IPS-NIHi11 (cell line): ENCODE measurements at places on chromosomes 1 and 21.

DNA sequence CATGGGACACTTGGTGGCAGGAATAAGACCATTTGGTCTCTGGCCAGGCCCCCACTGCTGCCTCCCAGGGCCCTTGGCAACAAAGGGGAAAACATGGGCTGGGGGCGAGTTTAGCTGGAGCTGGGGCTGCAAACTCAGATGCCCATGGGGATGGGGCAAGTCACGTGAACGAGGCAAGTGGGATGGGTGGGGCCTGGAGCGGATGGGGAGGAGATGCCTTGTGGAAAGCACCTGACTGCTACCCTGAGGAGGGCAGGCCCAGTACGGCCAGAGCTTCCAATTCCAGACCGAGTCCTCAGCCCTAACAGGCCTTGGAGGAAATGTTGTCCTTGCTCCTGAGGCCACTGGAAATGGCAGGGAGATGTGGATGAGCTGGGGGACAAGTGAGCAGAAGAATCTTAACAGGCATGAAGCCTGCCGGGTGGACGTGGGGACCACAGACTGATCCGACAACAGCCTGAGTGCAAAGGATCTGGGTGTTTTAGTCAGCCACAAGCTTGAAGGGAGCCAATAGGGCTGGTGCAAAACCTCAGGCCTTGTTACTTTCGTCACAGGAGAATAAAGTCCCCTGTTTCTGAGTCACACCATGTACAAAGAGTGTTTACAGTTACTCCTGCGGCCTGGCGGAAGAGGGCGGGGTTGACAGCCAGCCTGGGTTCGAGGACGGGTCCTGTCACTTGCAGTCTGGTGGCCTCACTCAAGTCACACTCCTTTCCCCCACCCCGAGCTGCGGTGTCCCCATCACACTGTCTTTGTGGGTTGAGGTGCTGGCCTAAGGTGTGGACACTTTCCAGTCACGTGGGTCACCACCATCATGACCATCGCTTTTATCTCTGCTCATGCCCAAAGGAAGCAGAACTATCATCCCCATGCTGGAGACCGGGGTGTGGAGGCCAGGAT is 19.1 kb downstream of the RUNX3 start:
- DNase-seq = no peak

- DNase-seq = no peak
Observed at GRCh38 chr1:11569551-11569950, 84.7 kb downstream of the FBXO2 start.

GRCh38 chr1:153168686-153169085 is 18.0 kb upstream of the SPRR2G start:
- no peak for DNase-seq

DNA sequence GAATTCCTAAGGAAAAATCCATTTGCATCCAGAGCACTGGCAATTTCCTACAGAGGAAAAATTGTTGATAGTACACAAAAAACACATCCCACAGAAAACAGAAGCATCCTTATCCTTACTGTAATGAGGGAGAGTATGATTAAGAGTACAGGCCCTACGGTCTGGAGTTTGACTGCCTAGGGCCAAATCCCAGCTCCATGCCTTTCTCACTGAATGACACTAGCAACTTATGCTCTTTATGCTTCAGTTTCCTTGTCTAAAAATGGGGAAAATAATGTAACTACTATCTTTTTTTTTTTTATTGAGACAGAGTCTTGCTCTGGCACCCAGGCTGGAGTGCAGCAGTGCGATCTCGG is 27.8 kb upstream of the CEP350 start:
- DNase-seq = no peak

- no peak for DNase-seq
Observed at GRCh38 chr21:15063081-15063813, 1.6 kb downstream of the NRIP1 start.

DNA sequence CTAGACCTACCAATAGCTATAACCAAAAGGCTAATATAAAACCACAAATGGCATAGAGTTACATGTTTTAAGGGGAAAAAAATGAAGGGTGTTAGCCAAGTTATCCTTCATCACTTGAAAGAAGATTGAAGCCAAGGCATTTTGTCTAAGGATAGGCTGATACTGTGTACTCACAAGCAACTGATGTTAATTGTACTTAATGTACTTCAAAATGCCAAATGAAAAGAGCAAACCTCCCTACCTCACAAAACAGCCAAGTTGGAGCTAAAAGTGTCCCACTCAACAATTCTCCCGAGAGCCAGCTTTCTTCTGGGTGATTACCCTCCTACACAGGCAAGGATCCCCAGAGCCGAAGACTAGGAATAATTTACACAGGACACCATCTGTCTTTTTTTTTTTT is 4.4 kb upstream of the IGSF3 start:
- DNase-seq = no peak
